ENCODE measurements at places on chromosomes 7 and 10.

DNA sequence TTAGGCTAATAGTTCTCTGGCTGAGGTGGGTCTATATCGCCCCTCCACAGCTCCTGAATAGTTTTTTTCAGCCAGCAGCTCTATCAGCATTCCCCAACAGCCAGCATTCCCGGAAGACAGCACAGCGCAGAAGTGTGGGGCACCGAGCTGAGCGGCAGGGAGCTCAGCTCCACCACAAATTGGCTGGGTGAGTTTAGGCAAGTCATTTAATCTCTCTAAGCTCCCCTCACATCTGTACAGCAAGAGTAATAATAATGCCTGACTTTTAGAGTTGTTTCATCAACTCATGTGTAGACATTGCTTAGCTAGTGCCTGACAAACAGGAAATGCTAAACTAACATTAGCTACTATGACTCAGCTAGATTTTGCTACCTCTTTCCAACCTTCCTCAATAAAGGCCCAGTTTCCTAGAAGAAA is 247.9 kb upstream of the PTN start:
- no peak for DNase-seq

GRCh38 chr7:5296611-5297226 is 14.0 kb downstream of the SLC29A4 start:
- no peak for DNase-seq

- no peak for DNase-seq
Measured at GRCh38 chr7:43785420-43785819, 26.9 kb downstream of the BLVRA start.

DNA sequence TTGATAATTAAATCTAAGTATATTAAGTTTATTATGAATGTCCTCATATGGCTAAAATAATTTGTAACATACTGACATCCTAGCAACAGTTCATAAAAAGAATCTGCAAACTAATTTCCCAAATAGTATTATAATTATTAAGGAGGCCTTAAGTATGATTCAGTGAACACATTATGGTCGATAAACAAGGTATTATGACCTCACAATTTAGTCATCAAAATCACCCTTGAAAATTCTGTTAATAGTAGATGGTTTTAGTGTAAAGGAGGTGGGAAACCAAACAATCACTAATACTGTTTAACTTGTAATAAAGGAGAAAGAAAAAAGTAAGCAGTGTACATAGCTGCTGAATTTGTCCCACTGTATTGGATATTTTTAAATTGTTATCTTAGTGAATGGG is 2.1 kb downstream of the ETV1 start:
- no peak for DNase-seq

GRCh38 chr10:18949391-18949790 is 99.2 kb upstream of the MALRD1 start:
- no peak for DNase-seq
